ENCODE measurements at places on chromosomes 7 and 10.
A peak's percentile ranks its signal among the peaks of the same experiment; 100 is the strongest.

- no peak for DNase-seq
Measured at GRCh38 chr10:94315024-94315451, 47.7 kb downstream of the NOC3L start.

- DNase-seq: no peak
Measured at GRCh38 chr10:96124230-96125141, 5.6 kb upstream of the ZNF518A start.

DNA sequence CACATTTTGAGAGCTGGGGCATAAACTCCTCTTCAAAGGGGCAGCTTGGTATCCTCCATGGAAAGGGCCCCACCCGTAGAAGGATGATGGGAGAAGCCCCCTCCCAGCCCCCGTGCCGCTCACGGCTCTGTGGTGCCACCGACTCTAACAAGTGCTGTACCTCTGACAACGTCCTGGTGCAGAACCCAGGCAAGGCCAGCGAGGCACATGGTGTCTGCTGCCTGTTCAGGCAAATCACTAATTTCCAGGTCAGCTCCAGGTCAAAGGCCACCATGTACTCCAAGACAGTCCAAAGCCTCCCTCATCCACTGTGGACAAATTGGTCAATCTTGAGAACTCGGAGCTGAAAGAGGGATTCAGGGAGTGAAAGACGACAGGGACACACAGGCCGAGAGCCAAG, 11.4 kb upstream of the CNPY1 start:
- DNase-seq: peak; percentile 75

DNA sequence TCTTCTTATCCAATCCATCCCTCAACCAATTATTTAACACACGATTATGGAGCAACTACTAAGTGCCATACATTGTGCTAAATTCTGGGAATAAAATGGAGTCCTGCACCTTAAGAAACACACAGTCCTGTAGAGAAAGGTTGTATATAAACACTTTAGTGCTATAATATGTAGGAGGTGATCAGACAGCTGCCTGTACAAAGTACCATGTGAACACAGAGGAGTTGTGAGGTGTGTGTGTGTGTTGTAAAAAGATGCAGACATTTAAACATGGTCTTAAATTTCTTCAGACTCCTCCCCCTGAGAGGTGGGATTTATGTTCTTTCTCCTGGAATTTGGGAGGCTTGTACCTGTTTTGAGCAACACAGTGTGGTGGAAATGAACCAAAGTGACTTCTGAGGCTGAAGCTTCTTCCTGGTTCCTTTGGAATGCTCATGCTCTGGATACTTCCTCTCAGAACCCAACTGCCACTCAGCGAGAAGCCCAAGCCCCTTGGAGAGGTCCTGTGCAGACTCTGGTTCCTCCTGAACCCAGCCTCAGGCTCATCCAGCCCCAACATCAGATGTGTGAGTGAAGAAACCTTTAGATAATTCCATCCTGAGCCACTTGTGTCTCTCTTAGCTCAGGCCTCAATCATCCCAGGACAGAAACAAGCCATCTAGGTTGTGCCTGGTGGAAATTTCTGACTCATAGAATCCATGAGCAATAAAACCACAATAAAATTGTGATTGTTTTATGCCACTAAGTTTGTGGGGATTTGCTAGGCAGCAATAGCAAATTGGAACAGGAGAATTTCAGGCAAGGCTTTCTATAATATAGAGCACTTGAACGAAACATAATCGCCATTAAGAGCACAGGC, 161.2 kb upstream of the FAM3C start:
- DNase-seq: no peak

DNA sequence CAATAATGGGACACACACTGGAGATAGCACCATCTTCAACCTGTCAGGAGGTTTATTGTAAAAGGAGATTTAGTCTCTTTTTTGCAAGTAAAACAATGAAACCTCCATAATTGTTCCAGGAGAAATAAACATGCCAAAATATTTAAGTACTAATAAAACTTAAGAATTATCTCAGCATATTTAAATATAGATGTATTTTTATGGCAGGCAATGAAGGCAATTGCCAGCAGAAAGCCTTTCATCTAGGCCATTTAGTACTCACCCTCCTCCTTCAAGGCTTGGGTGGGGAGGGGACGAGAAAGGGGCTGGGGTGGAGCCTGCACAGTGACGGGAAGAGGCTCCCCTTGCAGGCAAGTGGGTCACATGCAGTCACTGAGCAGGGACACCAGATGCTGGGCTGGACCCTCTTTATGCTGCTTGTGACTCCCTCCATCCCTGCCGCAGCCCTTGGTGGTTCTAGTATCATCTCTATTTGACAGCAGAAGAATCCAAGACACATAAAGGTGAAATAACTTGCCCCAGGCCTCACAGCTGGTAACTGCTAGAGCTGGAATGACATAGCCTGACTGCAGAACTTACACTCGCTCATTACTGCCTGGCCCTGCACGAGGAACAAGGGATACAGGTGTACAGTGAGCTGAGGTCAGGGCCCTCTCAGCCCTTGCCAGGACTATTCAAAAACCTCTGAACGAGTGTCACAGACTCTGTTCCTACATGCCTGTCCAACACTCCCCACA, 449.5 kb upstream of the ZMIZ1 start:
- DNase-seq: no peak

DNA sequence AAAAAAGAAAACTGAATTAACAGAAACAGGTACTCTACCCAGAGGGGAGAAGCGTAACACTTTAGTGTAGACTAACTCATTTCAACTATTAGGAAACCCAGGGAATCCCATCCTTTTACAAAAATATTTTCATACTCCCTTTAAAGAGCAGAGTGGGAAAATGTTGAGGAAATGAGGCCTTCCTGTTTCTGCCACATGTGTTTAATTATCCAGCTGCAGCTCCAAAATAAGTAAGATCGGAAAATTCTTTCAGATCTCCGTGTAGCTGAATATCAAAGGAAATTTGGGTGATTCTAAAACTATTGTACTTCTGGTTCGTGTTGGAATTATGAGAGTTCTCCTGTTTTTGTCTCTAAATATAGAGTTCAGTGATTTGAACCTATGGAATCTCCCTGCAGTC, 58.0 kb upstream of the CAV2 start:
- DNase-seq: no peak

DNA sequence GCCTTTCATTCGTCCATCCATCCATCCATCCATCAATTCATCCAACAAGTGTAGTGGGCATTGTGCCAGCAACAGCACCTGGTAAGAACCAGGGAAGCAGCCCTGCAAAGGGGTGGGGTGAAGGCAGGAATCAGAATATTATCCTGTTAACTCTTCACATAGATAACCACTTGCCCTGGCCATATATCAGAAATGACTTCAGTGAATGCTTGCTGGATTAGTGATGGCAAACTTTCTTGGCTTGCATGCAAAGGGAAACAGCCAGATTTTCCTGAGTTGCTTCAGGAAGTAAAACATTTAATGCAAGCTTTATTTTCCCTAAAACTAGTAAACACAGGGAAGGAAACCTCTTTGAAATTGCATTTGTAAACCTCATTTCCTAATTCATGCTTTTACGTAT, 743 bp downstream of the OR2A5 start:
- DNase-seq: no peak

DNA sequence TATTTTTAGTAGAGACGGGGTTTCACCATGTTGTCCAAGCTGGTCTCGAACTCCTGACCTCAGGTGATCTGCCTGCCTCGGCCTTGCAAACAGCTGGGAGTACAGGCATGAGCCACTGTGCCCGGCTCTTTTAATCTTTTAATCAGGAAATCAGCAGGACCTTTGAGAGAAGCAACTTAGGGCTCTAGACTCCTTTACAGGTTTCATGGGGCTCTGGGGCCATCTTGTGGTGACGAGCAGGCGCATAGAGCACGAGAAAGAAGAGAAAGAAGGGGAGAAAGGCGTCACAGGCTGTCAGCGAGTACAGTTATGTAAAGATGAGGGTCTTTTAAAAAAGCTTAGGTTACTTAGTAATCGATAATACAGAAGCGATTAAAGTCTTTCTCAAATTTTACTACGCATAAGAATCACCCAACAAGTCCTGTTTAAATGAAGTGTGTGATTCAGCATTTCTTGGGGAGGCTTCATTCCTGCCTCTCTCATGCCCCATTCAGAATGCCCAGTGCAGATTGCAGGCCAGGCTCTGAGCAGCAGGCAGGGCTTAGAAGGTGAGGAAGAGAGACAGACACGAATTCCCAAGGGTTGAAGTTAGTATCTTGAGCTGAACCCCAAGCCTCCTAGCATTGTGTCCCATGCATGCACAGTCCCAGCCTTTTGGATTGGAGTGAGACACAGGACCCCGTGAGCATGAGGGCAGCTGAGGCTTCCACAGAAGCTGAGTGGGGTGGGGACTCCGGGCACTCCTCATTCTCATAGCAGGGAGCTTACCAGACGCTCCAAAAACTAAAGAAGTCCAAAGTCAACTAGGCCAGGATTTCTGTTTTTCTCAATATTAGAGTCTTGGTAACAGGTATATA, 23.6 kb upstream of the PFKP start:
- no peak for DNase-seq

- no peak for DNase-seq
Measured at GRCh38 chr10:2414562-2414961, 652.8 kb upstream of the PFKP start.

DNA sequence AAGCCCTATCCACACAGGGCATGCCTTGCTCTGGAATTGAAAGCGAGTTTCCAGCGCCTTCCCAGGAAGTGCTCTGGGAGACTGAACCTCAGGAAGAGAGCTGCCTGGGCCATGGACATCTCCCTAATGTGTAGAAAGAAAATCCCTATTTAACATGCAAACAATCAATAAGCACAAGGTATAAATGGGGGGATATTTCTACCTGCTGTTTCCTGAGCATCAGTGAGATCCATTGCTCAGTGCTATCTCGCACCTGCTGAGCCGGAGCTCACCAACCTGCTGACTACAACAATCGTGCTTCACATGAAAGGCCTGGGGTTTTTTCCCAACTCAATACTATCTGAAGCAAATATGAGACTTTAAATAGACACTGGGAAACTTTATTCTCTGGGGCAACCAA, 584.0 kb downstream of the GLRX3 start:
- DNase-seq: no peak

DNA sequence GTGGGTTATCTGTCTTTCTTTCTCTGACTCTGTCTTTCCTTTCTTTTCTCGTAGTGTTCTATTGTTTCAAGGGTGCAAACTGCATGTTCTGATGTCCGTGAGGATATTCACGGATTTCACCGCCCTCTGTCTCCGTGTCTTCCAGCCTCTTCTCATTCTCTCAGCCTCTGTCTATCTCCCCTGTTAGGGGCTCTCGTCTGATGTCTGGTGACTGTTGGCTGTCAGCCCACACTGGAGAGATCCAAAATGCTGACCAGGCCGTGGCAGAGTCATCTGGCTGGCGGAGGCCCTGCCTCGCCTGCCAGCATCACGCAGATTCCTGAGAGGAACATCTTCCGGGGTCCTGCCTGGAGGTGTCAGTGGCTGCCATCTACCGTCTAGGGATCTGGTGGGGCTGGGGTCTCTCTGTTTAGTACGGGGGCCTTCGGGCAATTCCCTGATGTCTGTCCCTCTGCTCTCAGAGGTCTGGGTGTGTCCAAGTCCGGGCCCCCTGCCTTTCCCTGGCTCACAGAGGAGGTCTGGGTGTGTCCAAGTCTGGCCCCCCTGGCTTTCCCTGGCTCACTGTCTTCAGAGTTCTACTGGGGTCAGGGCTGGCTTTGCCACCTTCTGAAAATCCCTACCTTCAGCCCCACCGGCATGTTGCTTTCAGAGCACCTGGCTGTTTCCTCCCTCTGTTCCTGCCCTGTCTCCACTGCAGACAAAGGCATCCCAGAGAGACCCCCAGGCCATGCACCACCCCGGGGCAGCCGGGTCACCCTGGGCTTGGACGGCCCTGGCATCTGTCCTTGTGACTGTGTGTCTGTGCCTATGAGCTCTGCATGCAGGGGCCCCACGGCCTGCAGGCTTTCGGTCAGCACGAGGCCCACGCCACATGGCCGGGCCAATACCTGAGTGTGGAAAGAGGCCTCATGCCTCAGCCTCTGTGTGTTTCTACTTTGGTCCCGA, 14.0 kb upstream of the SCART1 start:
- no peak for DNase-seq

- no peak for DNase-seq
Measured at GRCh38 chr10:124341768-124342135, 77.0 kb downstream of the OAT start.

DNA sequence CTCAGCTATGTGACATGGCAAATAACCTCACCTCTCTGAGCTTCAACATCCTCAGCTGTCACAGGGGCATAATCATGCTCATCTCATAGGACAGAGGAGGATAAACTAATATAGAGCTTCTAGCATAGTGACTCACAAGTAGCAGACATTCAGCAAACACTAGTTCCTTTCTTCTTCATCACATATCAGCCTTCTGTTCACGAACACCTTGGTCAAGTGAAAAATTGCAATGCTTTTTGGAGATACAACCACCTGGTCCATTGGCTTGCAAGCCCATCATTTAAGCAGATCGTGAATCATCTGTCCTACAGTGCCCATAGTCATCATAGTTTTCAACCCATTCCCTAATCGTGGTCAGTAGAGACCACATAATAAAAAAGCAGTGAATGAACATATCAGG, 277.9 kb upstream of the YAE1 start:
- no peak for DNase-seq

DNA sequence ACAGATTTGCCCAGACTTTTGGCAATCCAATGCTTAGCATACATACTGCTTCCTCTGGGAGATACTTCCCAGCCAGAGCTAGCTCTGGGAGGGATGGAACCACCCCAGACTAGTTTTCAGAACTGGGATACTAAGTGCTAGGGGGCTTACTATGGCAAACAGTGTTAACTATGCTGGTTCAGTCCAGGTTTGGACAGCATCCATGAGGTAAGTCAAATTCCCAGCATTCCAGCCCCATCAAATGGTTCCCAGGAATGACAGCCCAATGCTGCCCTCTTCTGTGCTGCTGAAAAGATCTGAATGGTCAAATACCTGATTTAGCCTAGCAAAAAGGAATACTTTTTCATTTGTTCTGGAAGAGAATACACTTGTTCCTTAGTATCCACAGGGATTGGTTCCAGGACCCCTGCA, 141.7 kb upstream of the CCDC6 start:
- no peak for DNase-seq

DNA sequence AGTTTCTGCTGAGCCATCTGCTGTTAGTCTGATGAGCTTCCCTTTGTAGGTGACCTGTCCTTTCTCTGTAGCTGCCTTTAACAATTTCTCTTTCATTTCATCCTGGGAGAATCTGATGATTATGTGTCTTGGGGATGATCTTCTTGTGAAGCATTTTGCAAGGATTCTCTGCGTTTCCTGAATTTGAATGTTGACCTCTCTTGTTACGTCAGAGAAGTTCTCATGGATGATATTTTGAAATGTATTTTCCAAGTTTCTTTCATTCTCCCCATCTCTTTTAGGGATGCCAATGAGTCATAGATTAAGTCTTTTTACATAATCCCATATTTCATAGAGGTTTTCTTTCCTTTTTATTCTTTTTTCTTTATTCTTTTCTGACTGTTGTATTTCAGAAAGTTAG, 184.2 kb upstream of the BET1 start:
- no peak for DNase-seq

GRCh38 chr7:96089511-96089910, 232.4 kb downstream of the SLC25A13 start:
- DNase-seq: no peak
